Stimulated activated CD8-positive, alpha-beta memory T cell treated with anti-CD3 and anti-CD28 coated beads, Interleukin-15, amount 100 ng/mL, for 4 hours (primary cell): ENCODE measurements at places on chromosomes 12 and 14.

- DNase-seq, result no peak
Measured at GRCh38 chr12:92911339-92911738, 17.8 kb downstream of the EEA1 start.

- no peak for DNase-seq
Measured at GRCh38 chr12:64840119-64840518, 15.7 kb downstream of the TBC1D30 start.

DNA sequence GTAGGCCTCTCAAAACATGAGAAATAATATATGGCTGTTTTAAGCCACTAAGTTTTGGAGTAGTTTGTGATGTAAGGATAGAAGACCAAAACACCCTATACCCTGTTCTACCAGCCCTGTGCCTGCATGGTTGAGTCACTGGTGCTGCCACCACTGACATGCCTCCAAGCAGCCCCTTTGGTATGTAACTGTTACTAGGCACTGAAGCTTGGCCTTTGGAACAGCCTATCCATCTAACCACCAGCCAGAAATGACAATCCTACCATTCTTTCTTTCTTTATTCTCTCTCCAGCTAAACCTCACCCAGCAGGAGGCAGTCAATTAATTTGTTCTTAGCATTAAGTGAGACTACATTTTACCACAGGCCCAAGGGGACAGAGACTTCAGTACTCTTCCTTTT, 240.3 kb downstream of the MSRB3 start:
- DNase-seq, result no peak

- DNase-seq, result no peak
Measured at GRCh38 chr12:47805417-47805816, 14.3 kb downstream of the HDAC7 start.

GRCh38 chr12:104596898-104597843, 140.4 kb downstream of the CHST11 start:
- no peak for DNase-seq

- no peak for DNase-seq
Measured at GRCh38 chr12:53975479-53976152, 862 bp upstream of the HOTAIR start.

GRCh38 chr12:2633825-2634200, 161.0 kb upstream of the FKBP4 start:
- no peak for DNase-seq

GRCh38 chr14:69464829-69465228, 19.7 kb upstream of the PLEKHD1 start:
- DNase-seq, result no peak

- no peak for DNase-seq
Measured at GRCh38 chr12:69211160-69211559, 28.2 kb upstream of the CPSF6 start.

DNA sequence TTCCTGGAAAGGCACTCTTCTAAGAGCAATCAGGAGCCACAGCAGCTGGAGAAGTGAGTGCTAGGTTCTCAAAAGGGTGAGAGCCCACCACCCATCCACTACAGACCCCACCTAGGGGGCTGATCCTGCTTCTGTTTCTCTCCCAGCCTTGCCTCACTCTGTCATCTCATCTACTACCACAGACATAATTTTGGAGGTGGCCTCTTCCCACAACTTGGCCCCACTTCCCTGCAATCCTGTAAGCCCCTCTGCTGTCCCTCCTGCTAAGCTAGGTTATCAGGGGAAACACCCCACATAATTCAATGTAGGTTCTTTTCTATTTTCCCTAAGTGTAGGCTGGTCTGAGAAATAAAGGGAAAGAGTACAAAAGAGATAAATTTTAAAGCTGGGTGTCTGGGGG, 16.5 kb downstream of the KRT76 start:
- no peak for DNase-seq

GRCh38 chr12:110424237-110424636, 20.7 kb upstream of the ANAPC7 start:
- DNase-seq, result no peak

DNA sequence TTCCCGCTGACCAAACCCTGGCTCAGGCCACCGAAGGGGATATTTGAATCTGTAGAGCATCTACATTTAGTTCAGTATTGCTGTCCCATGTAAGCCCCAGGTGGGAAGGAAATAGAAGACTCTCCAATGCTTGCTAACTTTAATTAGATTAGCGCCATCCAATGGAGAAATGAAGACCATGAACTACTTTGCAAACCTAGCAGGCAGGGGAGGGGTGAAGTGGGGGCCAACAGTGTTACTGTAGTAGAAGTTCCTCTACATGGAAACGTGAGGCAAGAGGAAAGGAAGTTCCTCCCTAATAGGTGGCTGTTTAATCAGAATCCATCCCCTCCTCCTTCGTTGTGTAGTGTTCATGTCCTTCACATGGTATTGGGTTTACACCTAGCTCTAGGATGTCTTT, 9.3 kb upstream of the DENND5B start:
- no peak for DNase-seq

GRCh38 chr12:95611676-95612309, 60.5 kb upstream of the USP44 start:
- no peak for DNase-seq

- DNase-seq, result no peak
Measured at GRCh38 chr12:105226219-105226618, 9.8 kb downstream of the APPL2 start.

GRCh38 chr14:94026889-94027469, 839 bp downstream of the OTUB2 start:
- DNase-seq, result no peak

DNA sequence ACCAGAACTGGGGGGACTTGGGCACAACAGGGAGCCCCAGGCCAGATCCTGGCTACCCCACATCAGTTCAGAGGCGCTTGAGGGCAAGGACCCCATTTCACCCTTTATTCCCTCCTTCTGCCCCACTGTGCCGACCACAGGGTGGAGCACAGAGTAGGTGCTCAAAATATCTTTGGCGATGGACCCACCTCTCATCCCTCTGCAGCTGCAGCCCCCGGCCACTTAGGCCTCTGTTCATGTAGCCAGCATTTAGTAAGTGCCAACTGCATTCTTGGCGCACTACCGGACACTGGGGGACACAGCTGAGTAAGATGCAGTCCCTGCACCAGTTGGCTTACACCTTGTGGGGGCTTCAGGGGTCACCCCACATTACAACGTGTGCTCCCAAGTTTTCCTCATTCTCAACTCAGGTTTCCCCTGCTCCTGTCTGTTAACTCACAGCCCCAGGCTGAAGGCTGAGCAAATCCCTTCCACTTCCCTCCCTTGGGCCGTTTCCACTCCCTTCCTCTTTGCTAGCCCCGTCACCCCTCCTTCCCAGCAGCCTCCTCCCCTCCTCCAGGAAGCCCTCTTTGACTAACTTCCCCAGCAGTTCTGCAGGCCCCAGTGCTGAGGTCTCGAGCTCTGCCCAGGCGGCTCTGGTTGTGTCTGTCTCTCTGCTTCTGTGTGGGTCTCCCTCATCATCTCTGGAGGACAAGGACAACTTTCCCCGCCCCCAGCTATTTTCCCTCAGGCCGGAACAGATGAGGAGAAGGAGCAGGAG, 26.5 kb downstream of the KRT80 start:
- DNase-seq, result no peak

- DNase-seq, result no peak
Measured at GRCh38 chr12:42091769-42092168, 52.9 kb downstream of the GXYLT1 start.

- DNase-seq, result no peak
Measured at GRCh38 chr12:47982311-47982710, 18.9 kb downstream of the TMEM106C start.
